ENCODE measurements at places on chromosomes 6 and 20.

DNA sequence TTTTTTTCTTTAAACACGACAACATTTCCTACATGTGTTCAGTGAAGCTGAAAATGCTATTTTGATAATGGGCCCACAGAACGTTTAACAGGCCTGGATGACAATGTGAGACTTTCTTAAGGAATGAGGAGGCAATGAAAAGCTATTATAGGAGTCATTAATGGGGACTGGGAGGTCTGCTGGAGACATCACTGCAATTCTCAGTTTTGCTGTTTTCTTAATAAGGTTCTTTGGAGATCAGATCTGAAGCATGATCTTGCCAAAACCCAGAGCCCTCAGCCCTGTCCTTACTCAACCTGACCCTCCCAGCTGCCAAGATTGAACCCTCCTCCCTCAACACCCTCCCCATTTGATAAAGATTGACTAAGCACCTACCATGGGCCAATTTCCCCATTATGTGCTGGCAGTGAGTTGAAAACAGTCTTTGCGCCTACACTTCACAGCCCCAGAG, 353.1 kb downstream of the MAFB start:
- DNase-seq, result no peak

DNA sequence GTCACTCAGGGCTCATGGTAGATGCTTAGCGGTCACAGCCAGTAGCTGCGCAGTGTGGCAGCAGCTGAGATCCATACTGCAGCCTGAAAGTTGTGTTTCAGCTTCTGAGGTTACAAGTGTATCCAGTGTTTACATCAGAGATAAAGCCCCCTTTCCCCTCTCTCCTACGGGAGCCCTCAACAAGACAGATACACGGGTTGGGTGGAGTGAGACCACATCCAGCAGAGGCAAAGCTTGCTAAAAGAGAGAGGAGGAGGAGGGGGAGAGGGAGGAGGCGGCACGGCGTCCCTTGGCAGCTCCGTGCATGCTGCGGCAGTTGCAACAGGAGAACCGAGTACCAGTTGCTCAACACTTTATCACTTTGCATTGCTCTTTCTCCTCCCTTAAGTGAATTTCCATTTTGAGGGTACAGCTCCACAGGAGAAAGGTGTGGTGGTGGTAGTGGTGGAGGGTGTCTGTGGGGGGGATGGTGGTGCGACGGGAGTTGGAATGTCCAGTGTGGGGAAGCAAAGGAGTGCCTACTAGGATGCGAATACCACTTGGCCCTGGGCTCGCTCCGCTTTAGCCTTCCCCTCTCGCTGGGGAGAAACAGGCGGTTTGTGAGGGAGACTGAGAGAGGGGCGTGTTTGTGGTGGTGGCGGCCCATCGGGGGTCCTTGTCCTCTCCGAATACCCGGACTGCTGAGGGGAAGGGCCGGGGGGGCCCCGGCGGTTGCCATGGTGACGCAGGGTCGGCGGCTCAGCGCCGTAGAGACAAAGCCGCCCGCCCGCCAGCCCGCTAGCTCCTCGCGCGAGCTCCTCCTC, 405 bp upstream of the RNF182 start:
- peak; percentile 88 for DNase-seq

DNA sequence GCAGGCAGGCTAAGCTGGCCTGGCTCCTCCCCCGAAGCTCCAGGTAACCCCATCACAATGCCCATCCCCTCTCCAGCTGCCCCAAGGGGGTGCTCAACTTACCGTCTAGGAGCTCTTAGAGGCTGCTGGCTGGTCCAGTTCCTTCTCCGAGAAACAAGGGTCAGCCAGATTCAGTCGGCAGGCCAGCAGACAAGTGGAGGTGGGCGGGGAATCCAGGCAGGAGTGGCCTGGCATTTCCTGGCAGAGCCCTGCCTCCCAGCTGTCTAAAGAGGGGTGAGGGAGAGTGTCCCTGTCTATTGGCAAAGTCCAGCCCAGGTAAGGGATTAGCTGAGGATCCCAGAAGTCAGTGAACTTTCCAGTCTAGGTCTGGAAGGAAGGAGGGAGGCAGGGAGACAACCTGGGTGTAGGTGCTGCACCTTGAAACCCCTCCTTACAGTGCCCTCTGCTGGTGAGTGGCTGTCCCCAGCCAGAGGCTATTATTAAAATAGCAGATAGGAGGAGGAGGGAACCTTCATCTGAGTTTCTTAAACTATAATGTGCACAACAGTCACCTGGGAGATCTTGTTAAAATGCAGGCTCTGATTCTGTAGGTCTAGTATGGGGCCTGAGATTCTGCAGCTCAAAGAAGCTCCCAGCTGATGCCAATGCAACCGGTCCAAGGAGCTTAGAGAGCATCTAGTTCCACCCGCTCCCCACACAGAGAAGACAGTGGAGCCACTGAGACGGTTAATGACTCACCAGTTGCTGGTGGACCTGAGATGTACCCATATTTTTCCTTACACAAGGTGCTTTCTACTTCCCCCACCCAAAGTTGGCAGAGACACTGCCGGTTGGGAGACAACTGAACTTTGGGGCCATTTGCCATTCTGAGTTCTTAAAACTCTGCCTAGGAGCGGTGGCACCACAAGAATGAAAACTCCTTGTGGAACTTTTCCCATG, at the start of gene UNC5CL:
UNC5CL (minus strand) TSS at position 162 of the 939 bp plus-strand sequence. CDS start 4,147 bp downstream, outside the sequence.
- DNase-seq, result peak; percentile 60

- DNase-seq, result no peak
Measured at GRCh38 chr6:169452869-169453620, 199.4 kb upstream of the THBS2 start.

DNA sequence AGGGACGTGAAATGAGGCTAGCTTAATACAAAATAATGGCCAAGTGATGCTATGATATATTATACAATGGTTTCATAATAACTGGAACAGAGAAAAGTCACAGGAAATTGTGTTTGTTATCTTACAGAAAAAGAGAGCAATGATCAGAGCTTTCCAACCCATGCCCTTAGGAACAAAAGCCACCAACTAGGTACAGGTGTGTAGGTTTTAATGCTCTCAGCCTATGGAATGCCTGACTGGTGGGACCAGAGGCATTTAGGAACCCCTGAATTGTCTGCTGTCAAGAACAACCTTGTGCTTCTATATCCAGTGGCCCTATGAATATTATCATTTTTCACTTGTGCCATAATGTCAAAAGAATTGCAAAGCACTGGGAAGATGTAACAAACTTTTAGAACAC, 133.0 kb upstream of the RUNX2 start:
- DNase-seq, result no peak

DNA sequence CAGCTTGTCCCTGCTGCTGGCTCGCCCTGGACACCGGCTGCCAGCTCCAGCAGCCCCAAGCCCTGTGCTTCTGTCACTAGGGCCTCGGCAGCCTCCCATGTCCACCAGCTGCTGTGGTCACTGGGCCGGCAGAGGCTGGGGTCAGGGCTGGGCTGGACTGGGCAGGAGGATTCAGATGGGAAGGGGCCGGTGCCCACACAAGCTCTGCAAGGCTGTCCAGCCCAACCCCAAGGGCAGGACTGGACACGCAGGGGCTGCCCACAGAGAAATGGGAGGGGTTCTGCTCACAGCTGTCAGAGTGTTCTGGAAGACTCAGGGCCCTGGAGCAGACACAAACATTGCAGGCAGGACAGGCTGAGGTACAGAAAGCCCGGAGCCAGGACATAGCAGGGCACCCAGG, 65.6 kb downstream of the ADNP start:
- DNase-seq, result no peak

- DNase-seq, result no peak
Measured at GRCh38 chr20:24955045-24955444, 6.0 kb downstream of the CST7 start.

DNA sequence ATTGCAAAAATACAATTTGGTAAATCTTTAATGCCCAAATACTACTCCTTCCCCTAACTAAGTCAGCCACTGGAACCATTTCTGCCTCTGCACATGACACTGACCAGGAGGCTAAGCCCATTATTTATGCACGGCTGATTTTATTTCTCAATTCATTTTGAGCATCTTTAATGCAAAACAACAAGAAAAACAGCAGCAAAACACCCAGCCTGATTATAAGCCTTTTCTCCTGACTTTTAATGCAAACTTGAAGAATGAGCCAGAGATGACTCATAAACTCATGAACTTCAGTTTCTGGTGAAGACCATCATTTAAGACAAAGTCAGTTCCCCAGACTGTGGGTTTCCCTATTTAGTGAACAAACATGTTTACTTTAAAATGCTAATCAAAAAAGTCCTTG, 51.6 kb downstream of the CYP24A1 start:
- no peak for DNase-seq

DNA sequence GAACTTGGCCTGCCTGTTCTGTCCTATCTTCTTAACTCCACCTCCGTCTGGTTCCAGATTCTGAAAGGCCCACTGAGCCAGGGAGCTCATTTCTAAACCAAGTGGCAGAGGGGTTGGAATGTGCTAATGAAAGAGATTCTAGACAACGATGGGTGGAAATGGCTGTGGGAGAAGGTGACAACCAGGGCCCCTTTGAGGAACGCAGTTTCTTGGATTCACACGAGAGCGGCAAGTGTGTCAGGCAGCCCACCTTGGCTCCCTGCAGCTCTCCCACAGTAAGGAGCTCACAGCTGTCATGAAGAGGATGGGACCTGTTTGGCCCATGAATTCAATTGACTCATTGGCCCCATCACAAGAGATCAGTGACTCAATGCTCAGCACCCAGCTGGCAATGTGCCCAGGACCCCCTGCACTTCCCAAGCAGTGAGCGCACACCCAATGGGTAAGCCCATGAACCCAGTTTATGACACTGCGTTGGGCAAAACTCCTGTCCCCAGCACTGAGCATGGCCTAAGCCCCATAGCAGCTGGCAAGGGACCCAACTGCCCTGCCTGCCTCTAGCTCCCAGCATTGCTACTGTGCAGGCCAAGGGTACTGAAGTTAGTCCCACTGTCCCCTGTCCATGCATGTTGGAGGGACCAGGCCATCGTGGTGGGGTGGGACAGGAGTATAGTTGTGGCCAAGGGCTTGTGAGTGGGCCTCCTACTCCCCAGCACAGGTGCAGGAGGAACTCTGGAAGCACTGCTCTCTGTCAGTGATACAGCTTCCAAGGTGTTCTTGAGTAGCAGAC, 16.4 kb downstream of the MRPS18A start:
- no peak for DNase-seq

- DNase-seq, result no peak
Measured at GRCh38 chr6:17902974-17903373, 84.5 kb downstream of the KIF13A start.

- DNase-seq, result no peak
Measured at GRCh38 chr6:148429423-148429822, 86.8 kb downstream of the SASH1 start.

- DNase-seq, result no peak
Measured at GRCh38 chr6:42877695-42878094, 1.7 kb upstream of the RPL7L1 start.

DNA sequence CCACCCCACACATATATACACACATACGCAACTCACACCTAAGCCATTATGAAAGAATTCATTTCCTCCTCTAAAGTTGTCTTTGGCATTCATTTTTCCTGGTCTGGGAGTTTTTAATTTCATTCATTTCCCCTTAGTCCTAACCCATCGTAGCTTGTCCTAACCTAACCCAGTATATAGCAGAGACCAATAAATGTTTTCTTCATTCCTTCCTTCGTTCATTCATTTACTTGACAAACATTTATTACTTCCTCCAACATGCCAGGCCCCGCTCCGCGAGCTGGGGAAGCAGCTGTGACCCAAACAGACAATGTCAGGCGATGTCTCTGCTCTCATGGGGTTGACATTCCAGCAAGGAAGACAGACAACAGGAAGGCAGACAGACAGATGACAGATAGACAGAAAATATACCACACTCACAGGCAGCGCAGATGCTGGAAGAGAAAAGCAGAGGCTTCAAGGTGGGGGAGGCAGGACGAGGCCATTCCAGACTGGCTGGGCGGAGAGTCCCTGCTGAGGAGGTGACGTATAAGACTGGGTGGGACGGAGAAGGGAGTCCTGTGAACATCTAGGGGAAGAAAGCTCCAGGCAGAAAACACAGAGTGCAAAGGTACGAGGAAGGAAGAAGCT, 33.7 kb upstream of the SIRPA start:
- no peak for DNase-seq

GRCh38 chr20:40705413-40705812, 16.4 kb upstream of the MAFB start:
- no peak for DNase-seq

DNA sequence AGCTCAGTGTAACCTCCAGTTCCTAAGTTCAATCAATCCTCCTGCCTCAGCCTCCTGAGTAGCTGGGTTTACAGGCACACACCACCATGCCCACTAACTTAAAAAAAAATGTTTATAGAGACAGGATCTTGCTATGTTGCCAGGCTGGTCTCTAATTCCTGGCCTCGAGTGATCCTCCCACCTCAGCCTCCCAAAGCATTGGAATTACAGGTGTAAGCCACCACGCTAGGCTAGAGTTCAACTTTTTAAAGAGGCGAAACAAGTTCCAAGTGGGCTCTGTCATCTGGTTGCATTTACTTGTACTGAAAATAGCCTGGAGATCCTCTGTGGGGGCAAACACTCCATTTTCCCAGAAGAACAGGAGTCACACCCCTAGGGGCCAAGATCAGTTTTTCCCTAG, 100.7 kb upstream of the RIPOR2 start:
- DNase-seq, result no peak

- DNase-seq, result no peak
Measured at GRCh38 chr6:166309977-166310376, 1.8 kb upstream of the PRR18 start.

DNA sequence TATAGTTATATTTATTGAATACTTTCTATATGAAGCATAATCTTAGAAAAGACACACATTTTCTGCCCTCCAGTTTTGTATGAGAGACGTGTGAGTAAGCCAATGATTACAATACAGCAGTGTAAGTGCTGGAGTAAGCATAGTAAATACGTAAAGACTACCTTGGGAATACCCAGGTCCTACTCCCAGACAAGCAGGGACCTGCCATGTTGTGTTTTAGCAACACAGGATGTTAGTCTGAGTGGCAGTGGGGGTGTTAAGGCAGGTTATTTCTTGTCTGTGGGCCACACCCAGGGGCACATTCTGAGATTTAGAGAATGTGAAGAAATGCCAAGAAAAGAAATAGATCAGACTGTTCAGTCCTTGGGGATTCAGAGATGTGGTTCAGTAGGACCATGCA, 34.3 kb upstream of the RNF144B start:
- no peak for DNase-seq

GRCh38 chr6:154899824-154900463, 95.2 kb upstream of the TIAM2 start:
- no peak for DNase-seq

- no peak for DNase-seq
Measured at GRCh38 chr20:48163505-48163904, 378.2 kb upstream of the SULF2 start.

- DNase-seq, result peak; percentile 73
Measured at GRCh38 chr6:33313709-33314514, at the start of gene TAPBP. Gene TAPBP (minus strand): TSS chr6:33314078. CDS start chr6:33314041, 37 bp downstream.

GRCh38 chr20:1950836-1951235, 43.0 kb downstream of the PDYN start:
- no peak for DNase-seq

Measured in NCI-H510A treated with DMSO at 0.1 percent for 48 hours (cell line).